ENCODE measurements at places on chromosomes 2 and 18.

- H3K36me3 ChIP-seq: no peaks in the 10 kb centered on the region
- DNase-seq: peak; percentile 20
- H3K27ac ChIP-seq: peak overlapping the region; percentile 50
- no peak overlapping the region for H3K4me3 ChIP-seq
- peaks cover 12% of the 10 kb centered on the region for H3K4me1 ChIP-seq
Measured at GRCh38 chr2:240644859-240645301, 19.6 kb downstream of the GPR35 start.

- no peak overlapping the region for H3K4me3 ChIP-seq
- H3K27ac ChIP-seq: no peak overlapping the region
- no peaks in the 10 kb centered on the region for H3K4me1 ChIP-seq
- no peaks in the 10 kb centered on the region for H3K36me3 ChIP-seq
Measured at GRCh38 chr2:180695586-180696401, 284.6 kb upstream of the UBE2E3 start.

- no peaks in the 10 kb centered on the region for H3K27me3 ChIP-seq
- H3K27ac ChIP-seq: no peak overlapping the region
- DNase-seq: no peak
- peaks cover 9% of the 10 kb centered on the region for H3K4me1 ChIP-seq
Measured at GRCh38 chr2:203959672-203960071, 23.1 kb downstream of the ICOS start.

GRCh38 chr2:66494708-66495107 lies 59.8 kb downstream of the MEIS1 start:
- H3K4me1 ChIP-seq: no peaks in the 10 kb centered on the region
- H3K27me3 ChIP-seq: no peaks in the 10 kb centered on the region
- no peak overlapping the region for H3K4me3 ChIP-seq
- H3K27ac ChIP-seq: no peak overlapping the region

GRCh38 chr18:48017635-48018034 lies 87.2 kb upstream of the SMAD2 start:
- no peak for DNase-seq
- H3K4me3 ChIP-seq: no peak overlapping the region
- H3K27ac ChIP-seq: no peak overlapping the region

GRCh38 chr2:85813211-85813981 lies 59.6 kb downstream of the ATOH8 start:
- no peak overlapping the region for H3K4me3 ChIP-seq
- H3K36me3 ChIP-seq: no peaks in the 10 kb centered on the region
- DNase-seq: no peak
- no peaks in the 10 kb centered on the region for H3K4me1 ChIP-seq
- no peak overlapping the region for H3K27ac ChIP-seq
- H3K27me3 ChIP-seq: peaks cover 13% of the 10 kb centered on the region

DNA sequence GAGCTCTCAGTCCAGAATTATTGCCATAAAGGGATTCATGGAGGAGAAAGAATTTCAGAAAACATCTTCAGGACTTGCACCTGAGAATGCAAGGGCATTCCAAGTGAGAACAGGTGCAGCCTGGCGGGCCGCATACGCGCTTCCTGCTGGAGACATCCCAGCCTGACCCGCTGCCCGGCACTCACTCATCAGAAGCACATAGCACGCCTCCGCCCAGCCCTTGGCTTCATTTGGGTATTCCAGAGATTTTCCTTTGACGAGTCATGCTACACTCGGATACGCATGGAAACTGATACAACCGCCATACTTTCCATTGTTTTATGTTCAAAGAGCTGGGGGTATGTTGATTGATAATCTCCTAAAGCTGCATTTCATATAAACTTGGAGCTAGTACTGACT lies 228.0 kb upstream of the ID2 start:
- H3K4me1 ChIP-seq: peaks cover 48% of the 10 kb centered on the region
- peaks cover 19% of the 10 kb centered on the region for H3K36me3 ChIP-seq
- H3K27me3 ChIP-seq: peaks cover 6% of the 10 kb centered on the region
- DNase-seq: no peak

- H3K36me3 ChIP-seq: no peaks in the 10 kb centered on the region
- peaks cover 2% of the 10 kb centered on the region for H3K27me3 ChIP-seq
- H3K4me1 ChIP-seq: no peaks in the 10 kb centered on the region
- no peak for DNase-seq
- H3K27ac ChIP-seq: no peak overlapping the region
- H3K4me3 ChIP-seq: no peak overlapping the region
Measured at GRCh38 chr18:32696376-32696775, 76.4 kb downstream of the KLHL14 start.

GRCh38 chr2:128545829-128546228 lies 227.2 kb upstream of the HS6ST1 start:
- DNase-seq: no peak
- no peak overlapping the region for H3K27ac ChIP-seq
- no peaks in the 10 kb centered on the region for H3K27me3 ChIP-seq

DNA sequence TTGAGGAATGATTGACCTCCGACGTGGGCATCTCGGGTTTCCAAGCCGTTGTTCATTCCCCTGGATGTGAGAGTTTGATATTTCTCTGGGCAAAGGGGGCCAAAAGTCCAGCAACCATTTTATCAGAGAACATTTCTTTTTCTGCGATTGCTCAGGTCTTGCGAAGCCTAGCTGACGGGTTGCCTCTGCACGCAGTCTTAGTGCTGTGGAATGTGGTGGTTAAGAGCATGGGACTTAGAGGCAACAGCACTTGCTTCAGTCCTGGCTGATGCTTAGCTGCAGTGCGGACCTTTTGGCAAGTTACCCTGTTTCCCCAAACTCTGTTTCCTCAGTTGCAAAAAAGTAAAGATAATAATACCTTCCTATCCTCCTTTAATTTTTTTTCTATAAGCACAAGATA lies 45.0 kb downstream of the FAP start:
- peaks cover 25% of the 10 kb centered on the region for H3K27me3 ChIP-seq
- no peaks in the 10 kb centered on the region for H3K4me1 ChIP-seq
- no peak overlapping the region for H3K4me3 ChIP-seq

- DNase-seq: no peak
- H3K4me3 ChIP-seq: no peak overlapping the region
- no peaks in the 10 kb centered on the region for H3K27me3 ChIP-seq
- H3K36me3 ChIP-seq: no peaks in the 10 kb centered on the region
Measured at GRCh38 chr2:162732946-162733698, 105.4 kb downstream of the KCNH7 start.

DNA sequence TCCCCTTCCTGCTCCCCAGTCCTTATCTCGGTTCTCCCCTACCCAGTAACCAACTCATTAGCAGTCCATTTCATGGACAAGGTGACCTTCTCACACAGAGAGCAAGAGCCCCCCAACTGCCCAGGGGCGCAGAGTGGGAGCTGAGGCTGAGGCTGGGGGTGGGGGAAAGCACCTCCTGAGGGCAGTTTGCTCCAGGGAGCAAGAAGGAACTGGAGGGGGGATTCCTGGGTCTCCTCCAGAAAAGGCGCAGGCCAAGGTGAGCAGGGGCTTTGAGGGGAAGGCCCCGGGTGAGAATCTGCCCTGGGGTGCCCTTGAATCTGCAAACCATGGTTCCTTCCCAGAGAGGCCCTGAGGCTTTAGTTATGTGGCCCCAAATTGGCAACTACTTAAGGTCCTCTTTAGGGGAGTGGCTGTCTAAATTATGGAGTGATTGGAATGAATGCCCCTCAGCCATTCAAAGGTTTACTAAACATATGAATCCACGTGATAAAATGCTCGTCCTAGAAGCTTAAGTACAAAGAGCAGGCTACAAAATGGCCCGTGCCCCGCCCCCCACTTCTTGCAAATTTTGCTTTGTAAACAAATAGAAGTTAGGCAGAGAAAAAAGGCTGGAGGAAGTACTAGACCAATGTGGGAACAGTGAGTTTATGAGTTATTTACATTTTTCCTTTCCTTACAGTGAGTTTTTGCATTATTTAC lies 123.5 kb upstream of the HS6ST1 start:
- no peaks in the 10 kb centered on the region for H3K4me1 ChIP-seq
- no peaks in the 10 kb centered on the region for H3K36me3 ChIP-seq
- DNase-seq: no peak
- H3K27me3 ChIP-seq: peaks cover 4% of the 10 kb centered on the region

GRCh38 chr2:165895974-165896373 lies 57.6 kb downstream of the TTC21B start:
- peaks cover 24% of the 10 kb centered on the region for H3K36me3 ChIP-seq
- H3K27me3 ChIP-seq: no peaks in the 10 kb centered on the region
- no peak overlapping the region for H3K27ac ChIP-seq

- H3K4me3 ChIP-seq: peak overlapping the region; percentile 54
- peaks cover 86% of the 10 kb centered on the region for H3K4me1 ChIP-seq
- H3K27me3 ChIP-seq: no peaks in the 10 kb centered on the region
- DNase-seq: no peak
- peak overlapping the region; percentile 100 for H3K27ac ChIP-seq
Measured at GRCh38 chr2:43127941-43128558, 98.4 kb downstream of the ZFP36L2 start.

GRCh38 chr18:46289931-46290330 lies 185.7 kb downstream of the HAUS1 start:
- H3K27ac ChIP-seq: no peak overlapping the region
- no peak for DNase-seq
- no peaks in the 10 kb centered on the region for H3K27me3 ChIP-seq
- no peaks in the 10 kb centered on the region for H3K36me3 ChIP-seq
- no peaks in the 10 kb centered on the region for H3K4me1 ChIP-seq

GRCh38 chr2:230974096-230974913 lies 21.6 kb upstream of the SPATA3 start:
- H3K36me3 ChIP-seq: peaks cover 5% of the 10 kb centered on the region
- peak overlapping the region; percentile 88 for H3K27ac ChIP-seq
- H3K4me3 ChIP-seq: peak overlapping the region; percentile 51

DNA sequence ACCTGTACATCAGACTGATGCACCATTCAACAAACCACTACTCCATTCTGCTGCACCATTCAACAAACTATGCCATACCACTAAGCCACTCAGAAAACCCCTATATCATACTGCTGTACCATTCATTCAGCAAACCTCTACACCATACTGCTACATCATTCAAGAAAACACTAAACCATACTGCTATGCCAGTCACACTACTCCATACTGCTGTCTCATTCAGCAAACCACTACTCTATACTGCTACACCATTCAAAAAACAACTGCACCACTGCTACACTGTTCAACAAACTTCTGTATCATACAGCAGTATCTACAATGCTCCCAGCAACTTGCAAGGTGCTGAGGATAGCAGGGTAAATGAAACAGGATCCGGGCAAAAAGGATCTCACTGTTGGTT lies 12.9 kb upstream of the SLC1A4 start:
- no peak overlapping the region for H3K4me3 ChIP-seq
- peaks cover 12% of the 10 kb centered on the region for H3K27me3 ChIP-seq
- DNase-seq: no peak
- no peak overlapping the region for H3K27ac ChIP-seq

Data from activated CD8-positive, alpha-beta T cell treated with anti-CD3 and anti-CD28 coated beads, Interleukin-2, amount 10 ng/mL, durations not matched to agents 7 days and 5 days (primary cell).